ENCODE measurements at places on chromosomes 11 and 22. TPM values are rescaled to one million over a fixed set of nuclear protein-coding genes. Genes with fewer than 3 reads are reported as not detected.

GRCh38 chr11:72856065-72856464, 41.9 kb downstream of the ATG16L2 start:
- H3K36me3 ChIP-seq, result no peaks in the 10 kb centered on the region
- H3K27me3 ChIP-seq, result no peaks in the 10 kb centered on the region
- peak overlapping the region; percentile 72 for H3K27ac ChIP-seq
- H3K4me3 ChIP-seq, result no peak overlapping the region
- no peak for DNase-seq

- DNase-seq, result no peak
- H3K27me3 ChIP-seq, result peaks cover 29% of the 10 kb centered on the region
- H3K4me1 ChIP-seq, result peaks cover 26% of the 10 kb centered on the region
- H3K36me3 ChIP-seq, result no peaks in the 10 kb centered on the region
These were observed 21.8 kb downstream of the CLMP start for GRCh38 chr11:123173040-123173855.

DNA sequence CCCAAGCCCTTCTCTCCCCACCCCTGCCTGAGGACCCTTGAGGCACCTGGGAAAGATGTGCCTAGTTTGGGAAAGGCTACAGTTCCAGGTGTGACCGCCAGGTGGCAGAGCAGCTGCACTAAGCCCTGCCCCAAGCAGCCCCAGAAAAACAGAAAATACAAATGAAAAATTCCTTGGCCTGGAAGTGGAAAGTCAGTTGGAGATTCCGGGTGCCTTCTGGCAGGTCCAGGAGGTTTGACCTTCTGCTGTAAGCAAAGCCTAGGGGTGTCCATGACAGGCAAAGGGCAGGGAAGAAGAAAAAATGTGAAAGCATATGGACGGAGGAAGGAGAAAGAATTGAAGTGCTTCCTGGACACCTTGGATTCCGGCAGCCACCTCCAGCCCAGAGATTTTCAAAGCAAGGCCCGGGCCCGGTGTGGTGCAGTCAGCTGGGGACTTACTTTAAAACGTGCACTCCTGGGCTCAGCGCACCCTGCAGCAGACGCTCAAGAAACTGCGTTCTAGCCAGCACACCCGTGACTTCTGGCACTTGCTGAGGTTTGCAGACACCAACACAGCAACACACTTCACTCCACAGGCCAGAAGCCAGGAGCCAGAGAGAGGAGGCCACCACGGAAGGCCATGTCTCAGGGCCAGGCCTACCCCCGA, 37.3 kb upstream of the SLC22A12 start:
- H3K27ac ChIP-seq, result peak overlapping the region; percentile 59
- no peaks in the 10 kb centered on the region for H3K36me3 ChIP-seq
- no peak overlapping the region for H3K4me3 ChIP-seq
- H3K27me3 ChIP-seq, result peaks cover 16% of the 10 kb centered on the region
- DNase-seq, result peak; percentile 64

GRCh38 chr11:80173371-80174136, 732.7 kb upstream of the TENM4 start:
- H3K27me3 ChIP-seq, result no peaks in the 10 kb centered on the region
- no peaks in the 10 kb centered on the region for H3K4me1 ChIP-seq
- H3K27ac ChIP-seq, result no peak overlapping the region
- H3K36me3 ChIP-seq, result no peaks in the 10 kb centered on the region

- no peak overlapping the region for H3K27ac ChIP-seq
- H3K4me1 ChIP-seq, result peaks cover 12% of the 10 kb centered on the region
- H3K36me3 ChIP-seq, result peaks cover 58% of the 10 kb centered on the region
- no peak for DNase-seq
These were observed 28.6 kb downstream of the TAF1D start for GRCh38 chr11:93712678-93713077.

- no peaks in the 10 kb centered on the region for H3K36me3 ChIP-seq
- H3K27me3 ChIP-seq, result peaks cover 30% of the 10 kb centered on the region
- no peaks in the 10 kb centered on the region for H3K4me1 ChIP-seq
- no peak overlapping the region for H3K27ac ChIP-seq
These were observed 10.1 kb upstream of the TOP3B start for GRCh38 chr22:21992593-21993237.

DNA sequence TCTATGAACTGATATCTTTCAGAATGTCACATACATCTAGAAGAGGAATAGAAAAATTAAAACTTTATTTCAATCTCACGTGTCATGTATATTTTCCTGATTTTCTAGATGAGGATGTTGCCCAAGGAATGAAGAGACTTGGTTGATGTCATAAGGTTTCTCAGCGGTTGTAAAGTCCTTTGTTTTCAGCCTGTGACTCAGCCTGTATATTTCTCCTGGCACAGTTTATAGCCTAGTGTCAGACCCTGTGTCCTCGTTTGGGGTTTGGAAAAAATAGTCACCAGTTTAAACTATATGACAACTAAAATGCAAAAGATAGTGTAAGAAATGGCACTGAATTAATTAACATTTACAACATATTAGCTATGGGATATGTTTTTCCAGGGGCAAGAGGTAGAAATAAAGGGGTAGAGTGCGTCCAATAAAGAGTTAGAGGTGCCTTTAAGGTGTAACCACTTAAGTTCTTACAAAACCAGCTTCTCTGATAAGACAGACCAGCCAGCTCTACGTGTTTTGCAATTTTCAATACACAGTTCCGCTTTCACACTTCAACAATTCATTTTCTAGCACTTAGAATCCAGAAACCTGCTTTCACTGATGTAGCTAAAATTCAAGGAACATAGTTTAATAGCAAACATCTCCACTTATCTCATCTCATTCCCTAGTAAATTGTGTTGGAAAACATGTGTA, 1432.6 kb upstream of the TENM4 start:
- H3K4me1 ChIP-seq, result no peaks in the 10 kb centered on the region
- no peak for DNase-seq
- H3K4me3 ChIP-seq, result no peak overlapping the region
- H3K27me3 ChIP-seq, result no peaks in the 10 kb centered on the region
- H3K36me3 ChIP-seq, result no peaks in the 10 kb centered on the region

- H3K27ac ChIP-seq, result no peak overlapping the region
- no peak for DNase-seq
- H3K4me3 ChIP-seq, result no peak overlapping the region
- H3K4me1 ChIP-seq, result no peaks in the 10 kb centered on the region
- no peaks in the 10 kb centered on the region for H3K27me3 ChIP-seq
These were observed 48.3 kb upstream of the PAK1 start for GRCh38 chr11:77522215-77522614.

GRCh38 chr11:126756421-126756820, 244.1 kb downstream of the KIRREL3 start:
- H3K4me3 ChIP-seq, result no peak overlapping the region
- DNase-seq, result no peak
- H3K27me3 ChIP-seq, result peaks cover 26% of the 10 kb centered on the region
- no peaks in the 10 kb centered on the region for H3K4me1 ChIP-seq

GRCh38 chr22:26169315-26170111, at the start of gene SEZ6L:
TSS of gene SEZ6L (plus strand) at chr22:26169462. CDS start at chr22:26169670, 208 bp downstream.
- H3K4me1 ChIP-seq, result peaks cover 20% of the 10 kb centered on the region
- H3K4me3 ChIP-seq, result peak within 1 kb of the TSS; percentile 65
- no peaks in the 10 kb centered on the region for H3K36me3 ChIP-seq
- no peak within 1 kb of the TSS for H3K27ac ChIP-seq
- peak; percentile 22 for DNase-seq
- peaks cover 100% of the 10 kb centered on the region for H3K27me3 ChIP-seq

GRCh38 chr11:2151500-2152257, 9.3 kb downstream of the INS start:
- peak overlapping the region; percentile 33 for H3K4me3 ChIP-seq
- H3K36me3 ChIP-seq, result no peaks in the 10 kb centered on the region
- peak; percentile 67 for DNase-seq
- H3K27ac ChIP-seq, result peak overlapping the region; percentile 18
- peaks cover 66% of the 10 kb centered on the region for H3K27me3 ChIP-seq
- H3K4me1 ChIP-seq, result peaks cover 12% of the 10 kb centered on the region

DNA sequence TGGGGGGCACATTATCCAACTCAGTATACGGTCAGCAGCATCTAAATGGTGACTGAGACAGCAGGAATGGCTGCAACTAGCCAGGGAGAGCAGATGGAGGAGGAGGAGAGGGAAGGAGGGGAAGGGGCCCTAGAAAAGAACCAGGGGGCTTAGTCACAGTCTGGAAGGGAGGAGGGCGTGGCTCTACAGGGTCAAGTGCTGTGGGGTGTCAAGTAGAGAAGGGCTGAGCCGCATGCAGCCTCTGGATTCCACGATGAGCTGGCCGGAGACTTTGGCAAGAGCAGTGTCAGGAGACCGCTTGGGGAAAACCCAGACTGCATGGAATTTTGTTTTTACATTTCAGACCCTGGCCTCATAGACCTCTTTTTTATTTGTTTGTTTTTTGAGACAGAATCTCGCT, 25.8 kb upstream of the PPFIA1 start:
- no peak for DNase-seq
- no peaks in the 10 kb centered on the region for H3K4me1 ChIP-seq
- no peaks in the 10 kb centered on the region for H3K36me3 ChIP-seq

The ACTN3 gene
- total RNA-seq, result not detected

The GAB2 gene
- total RNA-seq, result 27.4 TPM

The MYOD1 gene
- total RNA-seq, result not detected

The ELF5 gene
- not detected for total RNA-seq

Data from left ventricle myocardium inferior (tissue), 1 donor.